ENCODE measurements at places on chromosomes 3 and 15.

- peak; percentile 84 for DNase-seq
These were observed 10.5 kb upstream of the SLITRK3 start for GRCh38 chr3:165206454-165207266.

GRCh38 chr15:29062179-29062591 is 176.4 kb downstream of the APBA2 start:
- DNase-seq = no peak

DNA sequence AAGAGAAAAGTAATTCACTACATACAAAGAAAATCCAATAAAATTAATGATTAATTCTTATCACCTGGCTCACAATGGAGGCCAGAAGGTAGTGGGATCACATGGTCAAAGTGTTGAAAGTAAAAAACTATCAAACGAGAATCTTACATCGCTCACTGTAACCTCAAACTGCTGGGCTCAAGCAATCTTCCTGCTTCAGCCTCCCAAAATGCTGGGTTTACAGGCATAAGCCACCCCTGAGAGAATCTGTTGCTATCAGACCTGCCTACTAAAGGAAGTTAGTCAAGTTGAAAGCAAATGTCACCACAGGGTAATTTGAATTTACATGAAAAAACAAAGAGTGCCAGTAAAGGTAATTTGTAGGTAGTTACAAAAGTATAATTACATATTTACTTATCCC is 103.3 kb downstream of the PCCB start:
- no peak for DNase-seq

GRCh38 chr3:13323822-13324221 is 96.3 kb downstream of the NUP210 start:
- DNase-seq = no peak

- DNase-seq = no peak
These were observed 21.2 kb upstream of the TMEM115 start for GRCh38 chr3:50380405-50381085.

DNA sequence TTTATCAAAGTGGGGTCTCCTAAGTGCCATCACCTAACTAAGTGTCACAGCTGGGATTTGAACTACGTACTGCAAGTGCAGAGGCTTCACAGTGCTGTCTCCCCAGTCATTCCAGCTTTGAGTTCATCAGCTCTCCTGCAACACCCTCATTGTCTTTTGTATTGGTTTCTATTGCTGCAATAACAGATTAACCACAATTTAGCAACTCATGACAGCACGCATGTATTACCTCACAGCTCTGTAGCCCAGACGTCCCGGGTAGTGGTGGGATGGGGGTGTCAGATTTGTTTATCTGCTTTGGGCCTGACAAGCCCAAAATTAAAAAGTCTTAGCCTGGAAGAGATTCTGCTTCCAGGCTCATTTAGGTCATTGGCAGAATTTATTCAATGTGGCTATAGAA is 220.5 kb upstream of the LRRN1 start:
- DNase-seq = no peak

GRCh38 chr3:42720126-42720525 is 17.5 kb upstream of the HHATL start:
- DNase-seq = no peak

DNA sequence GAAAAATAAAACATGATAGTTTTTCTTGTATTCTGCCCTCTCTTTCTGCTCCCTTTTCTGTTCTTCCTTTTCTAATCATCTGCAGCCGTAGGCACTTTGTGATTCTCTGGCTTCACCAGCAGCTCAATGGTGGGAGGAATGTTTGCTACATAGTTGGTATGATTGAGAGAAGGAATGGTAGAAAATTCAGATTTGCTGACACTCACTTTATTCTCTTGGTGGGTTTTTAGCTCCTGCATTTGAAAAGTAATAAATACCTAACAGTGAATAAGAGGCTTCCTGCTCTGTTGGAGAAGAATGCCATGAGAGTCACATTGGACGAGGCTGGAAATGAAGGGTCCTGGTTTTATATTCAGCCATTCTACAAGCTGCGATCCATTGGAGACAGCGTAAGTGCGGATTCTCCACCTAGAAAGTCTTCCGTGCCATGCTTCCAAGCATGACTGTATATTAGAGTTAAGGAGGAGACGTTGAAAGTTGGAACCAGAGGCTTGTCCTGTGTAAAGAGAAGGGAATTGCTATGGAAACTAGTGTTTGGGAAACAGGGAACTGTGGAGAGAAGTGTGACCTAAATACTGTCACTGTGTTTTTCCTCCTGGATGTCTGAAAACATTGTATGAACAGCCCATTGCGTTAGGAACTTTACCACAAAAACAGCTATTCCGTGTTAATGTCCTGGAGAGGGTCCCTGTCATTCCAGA is 148.9 kb downstream of the ITPR1 start:
- no peak for DNase-seq

DNA sequence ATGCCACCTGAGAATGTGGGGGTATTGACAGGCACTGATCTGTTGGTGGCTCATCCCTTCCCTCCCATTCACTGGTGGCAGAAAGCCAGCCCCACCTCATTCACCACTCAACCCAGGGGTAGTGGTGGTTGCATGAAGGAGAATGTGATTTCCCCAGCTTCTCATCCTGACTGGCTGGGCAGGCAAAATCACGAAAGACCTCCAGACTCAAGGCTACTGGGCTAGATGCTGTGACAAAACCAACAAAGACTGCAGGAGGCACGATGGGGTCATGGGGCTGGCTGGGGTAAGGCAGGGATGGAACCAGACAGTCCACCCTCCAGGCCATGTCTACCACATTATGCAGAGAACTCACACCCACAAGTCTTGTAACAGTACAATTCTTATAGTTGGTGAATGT is 33.9 kb downstream of the FSTL1 start:
- DNase-seq = no peak

DNA sequence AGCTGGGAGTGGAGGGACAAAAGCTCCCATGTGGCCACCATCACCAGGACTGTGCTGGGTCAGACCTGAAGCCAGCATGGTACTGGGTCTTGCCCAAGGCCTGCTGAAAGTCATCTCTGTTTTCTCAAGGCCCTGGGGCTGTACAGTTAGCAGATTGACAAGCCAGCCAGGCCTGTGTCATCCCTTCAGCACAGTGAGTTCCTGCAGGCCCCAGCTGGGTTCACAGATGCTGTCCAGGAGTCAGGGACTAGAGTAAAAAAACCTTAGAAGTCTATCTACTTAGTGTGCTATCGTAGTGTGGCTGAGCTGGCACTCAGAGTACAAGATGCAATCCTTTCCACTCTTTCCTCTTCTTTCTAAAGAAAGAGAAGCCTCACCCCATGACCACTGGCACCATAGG is 246.0 kb upstream of the NAALADL2 start:
- DNase-seq = no peak

DNA sequence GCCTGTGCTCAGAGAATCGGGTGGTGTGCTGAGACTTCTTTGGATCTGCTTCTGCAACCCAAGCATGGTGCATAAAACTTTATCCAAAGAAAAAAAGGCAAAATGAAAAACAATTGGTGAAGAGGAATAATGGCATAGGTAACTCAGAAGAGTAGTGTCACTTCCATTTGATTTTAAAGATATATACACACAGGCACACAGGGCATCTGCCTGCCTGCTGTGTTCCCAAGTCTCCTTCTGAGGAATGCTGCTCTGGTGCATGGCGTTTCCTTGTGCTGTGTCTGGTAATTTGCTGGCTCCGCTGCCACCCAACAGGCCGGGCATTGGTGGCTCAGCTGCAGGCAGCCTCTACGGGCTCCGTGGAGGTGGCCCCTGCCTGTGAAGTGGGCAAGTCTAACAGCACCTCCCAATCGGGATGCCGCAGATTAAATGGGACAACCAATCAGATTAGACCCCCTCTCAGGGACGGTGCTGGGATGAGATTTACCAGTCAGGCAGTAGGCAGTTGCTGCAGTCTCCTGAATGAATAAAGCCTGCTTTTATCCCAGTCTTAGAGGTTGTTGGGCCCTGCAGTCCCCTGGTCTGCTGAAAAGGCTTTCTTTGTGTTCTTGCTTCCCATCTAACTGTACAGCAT is 253.7 kb upstream of the RASGRP1 start:
- DNase-seq = peak; percentile 45

- peak; percentile 58 for DNase-seq
These were observed at the start of gene TMEM266 for GRCh38 chr15:76059320-76060117. Gene TMEM266 (plus strand): TSS chr15:76059985. CDS start chr15:76134264, 74,279 bp downstream.

- no peak for DNase-seq
These were observed 307.1 kb downstream of the RAP2B start for GRCh38 chr3:153469162-153469561.

DNA sequence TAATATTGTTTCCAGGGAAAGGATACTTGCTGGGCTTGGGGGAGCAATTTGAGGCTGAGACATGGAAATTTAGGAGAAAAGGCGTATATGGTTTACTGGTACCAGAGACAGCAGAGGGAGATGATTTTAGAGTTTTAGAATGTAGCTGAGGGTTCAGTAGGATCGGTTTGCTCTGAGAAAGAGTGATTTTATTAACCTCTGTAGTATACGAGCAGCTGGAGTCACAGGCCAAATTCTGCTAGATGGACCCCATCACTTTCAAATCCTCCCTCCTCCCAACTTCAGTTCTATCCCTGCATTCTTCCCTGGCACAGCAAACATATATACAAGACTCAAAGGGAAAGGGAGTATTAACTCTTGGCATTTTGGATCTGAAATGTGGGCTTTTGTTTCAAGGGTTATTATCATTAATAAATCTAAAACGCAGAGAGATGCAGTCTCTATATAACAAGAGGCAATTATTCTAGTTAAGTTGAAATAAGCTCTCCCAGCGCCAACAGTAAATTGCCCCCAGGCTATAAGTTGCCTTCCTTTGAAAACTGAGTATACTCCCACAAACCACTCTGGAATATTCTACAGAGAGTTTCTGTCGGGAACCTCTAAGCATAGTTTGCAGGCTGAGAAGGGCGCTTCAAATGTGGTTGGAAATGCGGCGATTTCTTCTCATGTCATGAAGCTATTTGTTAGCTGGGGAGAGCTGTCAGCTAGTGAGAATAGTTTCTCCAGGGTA is 5.4 kb downstream of the CRABP1 start:
- no peak for DNase-seq

GRCh38 chr3:23333633-23334032 is 130.5 kb downstream of the UBE2E2 start:
- no peak for DNase-seq

DNA sequence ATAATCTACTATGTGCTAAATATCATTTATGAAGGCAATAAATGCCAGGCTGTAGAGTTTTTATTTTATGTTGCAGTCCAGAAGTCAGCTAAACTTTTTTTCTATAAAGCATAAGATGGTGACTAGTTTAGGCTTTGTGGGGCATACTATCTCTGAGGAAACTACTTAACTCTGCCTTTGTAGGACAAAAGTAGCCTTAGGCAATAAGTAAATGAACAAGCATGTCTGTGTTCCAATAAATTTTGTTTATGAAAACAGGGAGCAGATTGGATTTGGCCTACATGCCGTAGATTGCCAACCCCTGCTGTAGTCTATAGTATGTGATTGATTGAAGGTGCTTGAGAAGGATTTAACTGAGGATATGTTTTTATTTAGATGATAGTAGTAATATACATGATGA is 502.5 kb upstream of the NAALADL2 start:
- DNase-seq = no peak

DNA sequence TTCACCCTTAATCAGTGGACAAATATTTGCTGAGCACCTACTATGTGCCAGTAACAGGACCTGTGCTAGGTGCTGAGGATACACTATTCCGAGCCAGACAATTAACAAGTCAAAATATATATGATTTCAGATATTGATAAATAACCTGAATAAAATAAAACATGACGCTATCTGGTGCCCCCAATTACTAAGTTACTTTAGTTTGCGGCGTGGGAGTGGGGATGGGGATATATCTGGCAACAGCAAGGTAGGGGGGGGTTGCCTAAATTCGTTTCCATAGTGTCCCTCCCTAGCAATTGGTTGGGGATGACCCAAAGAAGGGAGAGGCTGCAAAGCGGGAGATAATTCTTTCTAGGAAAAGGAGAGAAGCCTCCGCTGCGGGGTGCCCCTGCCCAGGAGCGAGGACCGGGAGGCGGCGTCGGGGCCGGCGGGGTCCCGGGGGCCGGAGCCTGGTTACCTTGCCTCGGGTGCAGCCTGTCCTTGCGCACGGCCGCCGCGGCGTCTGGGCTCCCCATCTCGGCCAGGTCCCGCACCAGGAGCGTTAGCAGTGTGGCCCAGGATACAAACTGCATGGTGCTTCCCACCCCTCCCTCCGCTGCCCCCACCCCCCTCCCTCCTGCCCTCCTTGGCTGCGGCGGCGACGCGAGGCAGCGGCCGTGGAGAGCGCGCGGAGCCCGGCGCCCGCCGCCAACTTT is 567 bp downstream of the ADAMTS9 start:
- no peak for DNase-seq

GRCh38 chr3:100020876-100021644 is 93.2 kb downstream of the FILIP1L start:
- no peak for DNase-seq

DNA sequence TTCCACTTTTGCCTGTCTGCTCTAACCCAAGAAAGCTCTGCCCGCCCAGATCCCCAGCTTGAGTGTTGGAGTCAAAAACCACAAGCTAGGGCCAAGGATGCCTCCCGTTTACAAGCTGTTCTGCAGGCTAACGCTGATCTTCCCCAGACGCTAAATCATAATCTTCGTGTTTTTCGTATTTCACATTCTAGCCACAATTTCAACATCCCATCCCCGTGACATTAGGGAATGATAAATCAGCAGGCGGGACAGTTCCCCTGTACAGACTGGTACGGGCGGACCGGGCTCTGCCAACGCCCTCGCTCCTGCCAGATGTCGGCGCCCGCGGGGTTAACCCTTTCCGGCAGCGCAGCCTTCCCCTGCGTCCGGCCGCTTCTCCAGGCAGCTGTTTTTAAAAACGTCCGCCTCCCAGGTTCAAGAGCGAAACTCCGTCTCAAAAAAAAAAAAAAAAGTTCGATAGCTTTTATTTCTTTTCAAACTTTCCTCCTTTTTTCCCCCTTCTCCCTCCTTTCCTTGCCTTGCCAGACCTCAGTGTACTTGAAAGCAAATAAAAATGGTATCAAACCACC is 81.0 kb upstream of the BNC1 start:
- peak; percentile 55 for DNase-seq

GRCh38 chr3:32307591-32307990 is 69.1 kb downstream of the CMTM8 start:
- DNase-seq = no peak

GRCh38 chr15:39804026-39804425 is 21.4 kb upstream of the FSIP1 start:
- no peak for DNase-seq

GRCh38 chr3:151316267-151316991 is at the start of gene GPR87:
Gene GPR87 (minus strand): TSS chr3:151316820. CDS start chr3:151300100, 16,720 bp downstream.
- no peak for DNase-seq

- DNase-seq = no peak
These were observed 70.1 kb upstream of the MBNL1 start for GRCh38 chr3:152198665-152199064.

- DNase-seq = no peak
These were observed 1003.9 kb upstream of the CFAP20DC start for GRCh38 chr3:60053526-60054265.

- DNase-seq = peak; percentile 28
These were observed 35.5 kb downstream of the B3GALNT1 start for GRCh38 chr3:161069511-161070251.

GRCh38 chr3:46469680-46470357 is 5.1 kb upstream of the LTF start:
- no peak for DNase-seq

DNA sequence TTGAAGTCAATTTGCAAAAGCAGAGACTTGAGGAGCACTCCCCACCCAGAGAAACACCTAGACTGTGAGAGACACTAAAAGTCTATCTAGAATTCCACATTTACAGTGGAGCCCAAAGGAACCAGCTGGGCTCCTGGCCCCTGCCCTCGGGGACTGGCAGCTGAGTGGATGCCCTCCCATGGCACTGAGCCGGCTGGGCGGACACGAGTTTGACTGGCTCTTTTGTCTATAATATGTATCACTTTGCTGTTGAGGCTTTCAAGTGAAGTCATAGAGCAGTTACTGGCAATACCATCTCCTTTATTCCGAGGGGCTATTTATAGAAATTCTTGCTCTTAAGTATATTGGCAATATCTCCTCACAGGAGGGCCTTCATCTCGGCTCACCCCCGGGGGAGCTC is 65.8 kb upstream of the TNFAIP8L3 start:
- DNase-seq = no peak

Measured in right hindlimb (tissue), 1 donor.